ENCODE measurements at places on chromosomes 3 and 15. TPM values are rescaled to one million over a fixed set of nuclear protein-coding genes. Genes with fewer than 3 reads are reported as not detected.

GRCh38 chr15:99507504-99508310 lies 58.1 kb upstream of the MEF2A start:
- DNase-seq, result peak; percentile 85

- no peak for DNase-seq
These were observed 5.9 kb upstream of the GP9 start for GRCh38 chr3:129054605-129055104.

- no peak for DNase-seq
These were observed 66.5 kb upstream of the RNU6-1 start for GRCh38 chr15:67906382-67906781.

GRCh38 chr15:98451236-98451635 lies 197.1 kb upstream of the IGF1R start:
- no peak for DNase-seq

DNA sequence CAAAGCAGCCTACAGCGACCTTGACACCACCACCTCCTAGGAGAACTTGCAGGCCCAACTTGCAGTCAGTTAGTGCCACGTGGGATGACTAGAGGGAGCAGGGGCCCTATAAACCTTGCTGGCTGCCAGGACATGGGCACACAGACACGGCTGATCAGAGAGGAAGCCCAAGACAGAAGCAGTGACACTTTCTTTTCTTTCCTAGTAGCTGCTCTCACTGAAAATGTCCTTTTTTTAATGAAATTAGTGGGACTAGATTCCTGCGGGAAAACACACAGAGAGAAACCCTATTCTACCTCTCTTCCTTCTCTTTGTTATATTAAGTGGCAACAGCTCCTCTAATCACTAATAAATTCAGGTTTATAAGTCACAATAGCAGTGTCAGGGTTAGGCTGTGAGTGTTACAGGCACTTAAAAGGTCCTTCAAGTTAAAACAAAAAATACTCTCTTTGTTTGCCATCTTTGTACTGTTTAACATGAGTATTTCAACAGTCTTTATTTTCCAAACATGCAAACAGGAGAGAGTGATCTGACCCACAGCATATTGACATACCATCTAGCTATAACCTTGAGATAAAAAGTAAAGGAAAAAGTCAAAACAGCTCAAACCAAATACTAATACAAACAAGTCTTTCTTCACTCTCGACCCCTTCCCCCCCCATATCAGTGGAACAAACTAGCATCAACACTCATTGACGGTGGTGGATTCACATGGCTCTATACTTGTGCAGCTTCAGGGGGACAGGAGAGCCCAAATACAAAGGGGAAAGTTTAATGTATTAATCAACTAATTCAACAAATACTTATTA lies 2.1 kb upstream of the TMEM212 start:
- DNase-seq, result no peak

- no peak for DNase-seq
These were observed 41.9 kb upstream of the LMOD3 start for GRCh38 chr3:69164296-69164695.

DNA sequence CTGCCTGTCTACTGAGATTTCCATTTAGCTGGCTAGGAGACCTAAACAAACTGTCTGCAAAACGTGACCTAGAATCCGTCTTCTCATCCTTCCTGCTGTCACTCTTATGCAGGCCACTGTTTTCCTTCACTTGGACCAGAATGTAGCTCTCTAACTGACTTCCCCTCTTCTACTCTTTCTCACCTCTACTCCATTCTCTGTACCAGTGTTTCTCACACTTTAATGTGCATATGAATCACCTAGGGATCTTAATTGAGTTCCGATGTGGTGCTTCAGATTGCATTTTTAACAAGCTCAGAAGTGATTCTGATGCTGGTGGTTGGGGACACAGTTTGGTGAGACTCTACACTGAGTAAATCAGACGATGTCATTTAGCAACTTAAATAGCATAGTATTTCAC lies 1.6 kb upstream of the GBE1 start:
- no peak for DNase-seq

DNA sequence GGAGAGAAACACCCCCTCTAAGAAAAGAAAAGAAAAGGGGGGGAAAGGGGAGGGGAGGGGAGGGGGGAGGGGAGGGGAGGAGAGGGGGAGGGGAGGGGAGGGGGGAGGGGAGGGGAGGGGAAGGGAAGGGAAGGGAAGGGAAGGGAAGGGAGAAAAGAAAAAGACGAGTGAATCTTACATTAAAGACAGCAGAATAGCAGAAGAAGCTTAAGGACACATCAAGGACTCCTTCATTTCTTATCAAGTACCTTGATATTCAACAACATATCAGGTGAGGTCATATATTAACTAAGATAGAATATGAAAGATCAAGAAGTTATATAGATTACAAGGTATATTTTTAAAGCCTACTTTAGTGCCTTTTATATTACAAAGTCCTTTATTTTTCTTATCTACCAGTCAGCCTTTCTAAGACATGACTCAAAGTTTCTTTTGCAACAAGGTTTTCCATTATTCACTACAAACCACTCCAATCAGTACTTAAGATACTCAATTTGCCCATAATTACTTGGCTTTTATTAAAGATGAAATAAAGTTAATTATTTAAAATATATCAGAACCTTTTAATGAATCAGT lies 17.7 kb upstream of the AADAC start:
- no peak for DNase-seq

- DNase-seq, result no peak
These were observed 15.0 kb downstream of the DNAH1 start for GRCh38 chr3:52331091-52331490.

GRCh38 chr3:48405971-48406370 lies 23.9 kb downstream of the PLXNB1 start:
- DNase-seq, result no peak

DNA sequence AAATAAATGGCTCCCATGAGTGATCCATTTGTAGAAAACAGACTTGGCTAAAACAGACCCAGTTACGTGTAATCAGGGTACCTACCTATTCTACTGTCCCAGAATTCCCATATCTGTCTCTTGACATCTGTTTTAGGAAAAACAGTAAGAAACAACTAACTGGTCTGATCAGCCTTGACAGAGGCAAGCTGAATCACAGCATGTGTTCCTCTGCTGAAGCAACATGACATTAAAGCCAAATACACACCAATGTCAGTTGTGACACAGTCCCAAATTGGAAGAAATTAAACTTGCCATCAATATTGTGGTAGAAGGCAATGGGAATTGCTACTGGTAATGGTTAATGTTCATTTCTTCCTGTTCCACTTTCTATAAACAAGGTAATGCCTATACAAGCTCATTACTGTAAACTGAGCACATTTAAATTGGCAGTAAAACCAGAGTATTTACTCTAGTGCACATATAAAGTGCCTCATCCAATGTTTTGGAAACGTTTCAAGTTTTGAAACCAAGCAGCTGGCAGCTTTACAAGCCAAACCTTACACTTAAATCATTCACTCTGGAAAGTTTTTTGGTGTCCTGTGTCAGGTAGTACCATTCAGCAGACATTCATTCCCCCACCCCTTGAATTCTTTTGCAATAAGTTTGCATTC lies 27.0 kb downstream of the ALDH1A2 start:
- DNase-seq, result no peak

GRCh38 chr3:108412121-108412750 lies 98.2 kb downstream of the MYH15 start:
- no peak for DNase-seq

DNA sequence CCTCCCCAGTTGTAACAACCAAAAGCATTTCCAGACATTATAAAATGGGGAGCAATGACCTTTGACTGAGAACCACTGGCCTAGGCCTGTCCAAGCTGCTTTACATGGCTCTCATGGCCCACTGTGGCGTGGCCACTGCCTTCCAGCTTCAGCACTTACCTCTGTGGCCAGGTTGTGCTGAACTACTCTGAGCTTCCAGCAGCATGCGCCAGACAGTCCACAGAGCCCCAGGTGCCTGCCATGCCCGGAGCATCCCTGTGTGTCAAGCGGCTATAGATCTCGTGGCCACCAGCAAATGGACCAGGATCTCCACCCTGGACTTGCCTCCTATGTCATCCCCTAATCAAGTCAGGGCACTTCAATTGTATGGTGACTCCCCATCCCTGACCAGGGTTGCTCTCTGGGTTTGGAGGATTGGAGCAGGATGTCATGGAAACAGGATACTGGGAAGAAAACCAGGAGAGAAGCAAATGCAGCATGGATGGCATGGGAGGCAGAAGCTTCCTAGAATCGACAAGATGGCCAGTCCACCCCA lies 199.7 kb downstream of the UACA start:
- no peak for DNase-seq

GRCh38 chr3:105957722-105958121 lies 88.9 kb upstream of the CBLB start:
- no peak for DNase-seq

DNA sequence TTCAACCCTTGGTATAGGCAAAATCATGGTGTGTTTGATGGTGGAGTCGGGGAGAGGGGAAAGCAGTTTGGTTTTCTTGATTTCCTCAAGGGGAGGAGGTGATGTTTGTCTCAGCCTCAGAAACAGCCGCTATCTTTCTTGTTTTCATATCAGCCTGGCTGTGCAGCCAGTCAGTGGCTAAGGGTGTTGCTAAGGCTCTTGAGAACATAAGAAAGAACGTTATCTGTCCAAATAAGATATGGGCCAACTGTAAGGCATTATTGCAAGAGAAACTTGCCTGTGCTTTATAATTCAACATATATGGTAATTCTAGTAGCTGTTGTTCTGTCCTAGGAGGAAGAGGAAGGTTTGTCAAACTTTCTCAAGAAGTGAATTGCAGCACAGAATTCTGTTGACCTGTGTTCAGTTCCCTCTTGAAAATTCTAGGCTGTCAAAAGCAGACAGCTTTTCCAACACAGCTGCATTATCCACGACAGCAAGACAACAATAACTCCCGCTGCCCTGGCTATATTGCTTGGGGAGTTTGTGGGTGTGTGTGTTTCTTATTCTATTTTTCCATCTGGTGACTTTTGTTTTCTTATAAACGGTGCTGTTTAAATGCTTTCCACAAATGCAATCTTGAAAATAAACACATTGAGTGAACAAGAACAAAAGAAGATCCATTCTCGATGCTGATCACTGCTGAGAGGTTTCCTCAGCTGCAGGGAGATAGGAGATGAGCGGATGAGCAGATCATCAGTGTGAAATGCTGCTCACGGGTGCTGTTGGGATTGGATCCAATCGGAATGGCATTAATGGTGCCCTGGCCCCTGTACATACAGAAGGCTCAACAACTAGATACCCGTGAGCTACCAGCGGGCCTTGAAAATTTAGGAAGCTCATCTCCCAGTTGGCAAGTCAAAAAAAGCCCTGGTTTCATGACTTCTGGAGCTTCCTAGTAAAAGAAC lies 90.8 kb upstream of the TNFAIP8L3 start:
- no peak for DNase-seq

DNA sequence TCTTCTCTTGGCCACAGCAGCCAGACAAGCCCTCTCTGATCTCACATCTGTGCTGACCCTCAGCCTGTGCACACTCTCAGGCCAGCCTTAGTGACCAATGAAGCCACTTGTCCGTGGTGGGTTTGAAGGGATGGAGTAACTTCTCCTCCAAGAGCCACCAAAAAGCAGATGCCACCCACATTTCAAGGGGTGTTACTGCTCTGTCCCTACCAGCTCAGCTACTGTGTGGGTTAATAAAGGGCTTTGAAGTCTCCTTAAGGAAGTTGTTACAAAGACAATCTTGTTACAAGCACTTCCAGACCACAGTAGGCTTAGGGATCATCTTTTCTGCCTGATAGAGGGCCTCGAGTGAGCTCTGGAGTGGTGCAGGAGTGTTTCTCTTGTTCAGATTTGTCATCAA lies 3.3 kb upstream of the CA12 start:
- DNase-seq, result no peak

DNA sequence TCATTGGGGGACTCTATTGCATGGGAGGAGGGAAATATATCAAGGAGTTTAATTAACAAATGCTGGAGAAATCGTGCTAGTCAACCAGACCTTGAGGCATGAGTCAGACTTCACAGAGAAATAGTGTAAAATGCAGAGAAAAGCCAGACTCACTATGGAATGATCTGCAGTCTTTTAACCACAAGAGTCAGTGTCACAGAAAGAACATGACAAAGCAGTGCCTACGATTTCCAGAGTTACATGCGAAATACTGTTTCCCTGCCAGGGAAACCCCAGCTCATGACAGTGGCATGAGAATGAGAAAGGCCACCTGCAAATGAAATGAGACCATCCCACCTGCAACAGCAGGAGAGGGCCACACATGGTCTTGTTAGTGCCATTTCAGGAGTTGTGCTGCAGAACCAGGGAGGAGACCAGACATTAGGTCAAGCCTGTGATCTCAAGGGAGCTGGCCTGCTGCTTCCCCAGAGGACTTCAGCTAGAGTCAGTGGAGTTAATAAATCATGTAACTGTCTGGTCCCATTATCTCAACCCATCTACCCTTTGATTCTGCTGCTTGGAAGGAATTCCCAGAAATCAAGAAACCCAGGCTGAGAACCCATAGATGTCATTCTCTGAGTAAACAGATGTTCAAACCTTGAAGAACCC lies 79.0 kb downstream of the ERC2 start:
- DNase-seq, result no peak

- DNase-seq, result no peak
These were observed 34.8 kb downstream of the ATG7 start for GRCh38 chr3:11306817-11307589.

GRCh38 chr3:143362115-143362991 lies 242.8 kb downstream of the CHST2 start:
- no peak for DNase-seq

GRCh38 chr15:41493902-41494189 lies 172 bp downstream of the ITPKA start:
- DNase-seq, result no peak

DNA sequence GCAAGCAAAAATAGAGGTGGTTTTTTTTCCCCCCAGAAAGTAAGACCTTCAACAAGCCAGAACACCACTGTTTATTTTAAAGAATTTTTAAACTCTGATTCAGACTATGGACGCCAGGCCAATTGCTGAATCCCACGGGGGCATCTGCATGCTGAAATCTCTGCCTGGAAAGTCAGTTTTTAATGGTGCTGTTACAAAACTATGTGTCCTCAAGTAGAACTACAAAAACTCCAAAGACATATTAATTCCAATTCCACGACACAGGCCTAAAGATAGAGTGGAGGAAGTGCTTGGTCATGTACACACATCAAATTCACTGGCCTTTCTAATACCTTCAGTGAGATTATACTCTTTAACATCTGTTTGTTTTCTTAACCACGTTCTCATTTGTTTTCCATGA lies 490.5 kb upstream of the NR2F2 start:
- DNase-seq, result peak; percentile 68

- DNase-seq, result no peak
These were observed 78.7 kb downstream of the KLF13 start for GRCh38 chr15:31405200-31405920.

DNA sequence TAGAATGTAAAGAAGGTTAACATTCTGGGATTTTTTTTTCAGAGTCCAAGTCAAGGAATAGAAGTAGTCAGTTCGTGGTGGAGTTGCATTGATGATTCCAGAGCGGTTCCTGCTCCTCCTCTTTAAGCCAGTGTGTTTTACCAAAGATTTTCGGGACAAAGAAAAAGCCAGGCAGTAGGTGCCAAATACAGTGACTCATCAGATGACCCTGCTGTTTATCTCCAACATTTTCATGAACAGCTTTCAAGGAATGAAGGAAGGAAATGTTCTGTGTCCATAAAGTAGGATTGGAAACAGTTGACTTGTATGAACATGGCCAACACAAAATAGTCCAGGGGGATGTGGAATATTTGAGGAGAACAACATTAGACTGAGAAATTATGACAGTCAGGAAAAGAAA lies 142.4 kb upstream of the TMC3 start:
- DNase-seq, result no peak

GPX1 gene
- 136 TPM for total RNA-seq

PAQR5 gene
- total RNA-seq, result 1.1 TPM

ARPP21 gene
- total RNA-seq, result not detected

NEK10 gene
- 9.8 TPM for total RNA-seq

NPRL2 gene
- 16.7 TPM for total RNA-seq

PHLDB2 gene
- 127 TPM for total RNA-seq

MCF2L2 gene
- 0.22 TPM for total RNA-seq

CHRNA7 gene
- total RNA-seq, result 1.2 TPM

SCAANT1 gene
- not detected for total RNA-seq

Data from Right ventricle myocardium inferior (tissue), 1 donor.